ENCODE measurements at places on chromosomes 2 and 18. TPM values are rescaled to one million over a fixed set of nuclear protein-coding genes. Genes with fewer than 3 reads are reported as not detected.
A peak's percentile ranks its signal among the peaks of the same experiment; 100 is the strongest.

DNA sequence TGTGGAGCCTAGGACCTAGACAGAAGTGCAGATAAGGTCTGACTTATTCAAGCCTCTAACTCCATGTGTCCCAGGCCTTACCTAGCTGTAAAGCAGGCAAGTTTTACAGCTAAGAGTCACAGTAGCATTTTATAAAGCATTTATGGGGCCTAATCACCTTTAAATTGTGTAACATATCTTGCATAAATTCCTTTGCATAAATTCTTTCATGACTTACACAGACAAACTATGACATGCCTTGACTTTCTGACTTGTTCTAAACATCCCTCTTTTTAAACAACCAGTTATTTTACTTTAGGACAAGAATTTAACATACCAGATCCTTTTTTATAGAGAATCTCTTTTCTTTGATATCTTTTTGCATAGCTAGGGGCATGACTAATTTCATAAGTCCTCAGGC lies 1257.8 kb upstream of the NRXN1 start:
- no peak for DNase-seq

DNA sequence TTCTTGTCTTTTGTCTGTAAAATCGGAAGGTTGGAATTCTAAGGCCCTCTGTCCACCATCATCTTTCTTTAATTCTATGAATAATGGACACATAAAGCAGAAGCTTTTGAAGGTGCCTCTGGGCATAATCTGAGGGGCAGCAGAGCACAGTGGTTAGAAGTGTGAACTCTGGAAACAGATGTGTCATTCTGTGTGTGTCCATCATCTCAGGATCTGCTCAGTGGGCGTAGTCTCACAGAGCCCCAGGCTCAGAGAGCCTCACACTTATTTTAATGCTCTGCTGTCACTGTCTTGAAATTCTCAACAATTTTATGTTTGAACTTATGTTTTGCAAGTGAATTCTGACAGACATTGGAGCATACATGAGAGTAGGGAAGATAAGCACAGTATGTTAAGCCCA lies 31.0 kb upstream of the CCDC93 start:
- no peak for DNase-seq

GRCh38 chr18:9091066-9091476 lies 11.4 kb upstream of the NDUFV2 start:
- DNase-seq: no peak

DNA sequence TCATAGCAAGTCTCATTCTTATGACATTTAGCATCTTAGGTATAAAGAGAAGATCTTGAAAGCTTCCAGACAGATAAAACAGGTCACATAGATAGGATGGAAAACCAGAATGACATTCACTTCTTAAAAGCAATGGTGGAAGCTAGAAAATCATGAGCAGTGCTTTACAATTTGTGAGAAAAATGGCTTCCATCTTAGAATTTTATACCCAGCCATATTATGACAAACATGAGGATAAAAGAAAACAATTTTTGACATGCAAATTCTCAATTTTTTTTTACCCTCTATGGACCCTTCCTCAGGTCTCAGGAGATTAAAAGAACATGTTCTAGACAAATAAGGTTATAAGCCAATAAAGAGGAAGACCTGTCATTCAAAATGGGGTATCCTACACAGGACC lies 7.1 kb downstream of the NTSR2 start:
- no peak for DNase-seq

DNA sequence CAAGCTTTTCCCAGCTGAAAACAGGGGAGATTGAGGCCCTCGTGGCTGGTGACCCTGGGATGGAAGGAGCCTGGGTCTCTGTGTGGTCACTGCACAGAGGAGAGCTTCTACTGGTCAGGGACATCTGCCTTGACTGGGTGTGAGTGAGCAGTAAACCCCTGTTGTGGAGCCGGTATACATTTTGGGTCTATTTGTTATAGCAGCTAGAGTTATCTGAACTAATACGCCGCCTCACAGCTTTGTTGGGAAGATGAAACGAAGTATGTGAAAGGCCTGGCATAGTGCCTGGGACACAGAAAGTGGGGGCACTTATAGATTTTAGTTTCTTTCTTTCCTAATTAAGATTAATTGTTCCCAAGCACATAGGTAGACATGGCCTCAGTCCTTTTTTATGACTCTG lies 72.2 kb upstream of the HPCAL1 start:
- no peak for DNase-seq

DNA sequence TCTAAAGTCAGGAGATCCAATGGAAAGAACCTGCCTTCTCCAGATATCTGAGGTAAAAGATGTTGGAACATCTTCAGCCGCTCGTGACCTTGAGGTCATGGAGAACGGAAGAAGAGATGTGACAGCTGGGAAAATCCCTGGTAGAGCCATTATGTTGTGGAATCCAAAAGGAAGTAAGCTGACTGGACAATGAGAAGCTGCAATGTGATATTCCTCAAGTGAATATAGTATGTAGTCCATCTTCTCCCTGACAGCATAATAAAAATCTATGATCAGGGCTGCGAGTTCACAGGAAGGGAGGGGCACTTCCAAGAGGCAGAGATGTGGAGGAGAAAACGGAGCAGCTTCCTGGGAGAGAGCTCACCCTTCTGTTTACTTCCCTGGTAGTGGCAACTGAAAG lies 201.0 kb upstream of the SP5 start:
- DNase-seq: peak; percentile 67

Gene OR6B2
- polyA plus RNA-seq: not detected

Gene GALR1
- polyA plus RNA-seq: 0.15 TPM

Gene FBXO15
- 6.5 TPM for polyA plus RNA-seq

Gene SLC16A14
- polyA plus RNA-seq: 7.9 TPM

Gene IL37
- polyA plus RNA-seq: 0.40 TPM

Gene SLC9A2
- polyA plus RNA-seq: 8.0 TPM

Gene MAP3K2
- 28.5 TPM for polyA plus RNA-seq

Data from left kidney (tissue), 8 donors.